ENCODE measurements at places on chromosomes 1 and 21.

DNA sequence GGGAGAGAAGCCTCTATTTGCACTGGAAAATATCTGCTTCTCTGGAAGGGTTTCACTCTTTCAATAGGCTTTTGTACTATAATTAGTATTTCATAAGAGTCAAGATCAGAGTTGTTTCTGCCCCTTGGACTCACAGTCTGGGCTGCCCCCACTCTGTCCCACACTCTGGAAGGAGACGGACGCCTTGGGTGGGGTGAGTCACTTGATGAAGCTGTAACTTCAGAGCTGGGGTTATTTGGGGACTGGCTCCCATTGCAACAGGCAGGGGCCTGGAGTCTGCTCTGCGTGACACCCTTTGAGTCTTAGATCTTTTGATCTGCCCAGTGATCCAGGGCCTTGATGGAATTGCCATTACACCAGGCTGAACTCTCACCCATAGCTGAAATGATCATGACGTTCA lies 4.0 kb upstream of the KCNA10 start:
- no peak for DNase-seq

GRCh38 chr1:234928642-234929041 lies 200.0 kb downstream of the TOMM20 start:
- DNase-seq = no peak

DNA sequence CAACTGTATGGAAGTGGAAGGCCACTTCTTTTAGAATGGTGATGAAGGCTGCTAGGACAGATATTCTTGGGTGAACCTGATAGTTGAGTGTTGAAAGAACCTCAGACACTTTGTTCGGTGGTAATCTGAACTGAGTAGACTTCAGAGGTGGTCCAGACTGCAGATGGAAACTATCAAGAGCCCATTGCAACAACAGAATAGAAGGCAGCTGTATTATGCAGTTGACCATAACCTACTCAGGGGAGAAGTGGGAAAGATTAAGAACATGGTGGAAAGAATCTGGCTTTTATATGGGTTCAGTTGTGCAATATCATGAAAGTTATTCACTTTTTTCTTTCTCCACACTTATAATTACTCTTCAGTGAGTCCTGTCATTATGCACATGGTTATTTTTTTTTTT lies 194.0 kb downstream of the KCNK2 start:
- DNase-seq = no peak

GRCh38 chr21:33969581-33969980 lies 54.0 kb upstream of the ATP5PO start:
- DNase-seq = no peak

DNA sequence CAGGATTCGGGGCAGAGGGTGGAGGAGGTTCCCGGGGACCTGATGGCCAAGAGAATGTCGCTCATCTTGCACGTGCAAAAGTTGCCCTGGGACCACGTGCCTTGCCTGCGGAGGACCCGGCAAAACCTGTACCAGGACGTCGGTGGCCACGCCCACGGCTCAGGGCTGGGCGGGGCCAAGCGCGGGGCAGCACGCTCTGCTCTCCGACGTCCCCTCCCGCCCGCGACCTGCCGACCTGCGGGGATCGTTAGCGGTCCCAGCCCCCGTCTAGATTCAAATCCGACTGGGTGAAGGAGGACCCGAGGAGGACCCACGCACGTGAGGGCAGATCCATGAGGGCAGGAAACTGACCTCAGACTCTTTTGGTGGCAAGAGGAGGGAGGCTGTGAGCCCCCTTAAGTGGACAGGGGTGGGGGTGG lies at the start of gene C1orf167:
Gene C1orf167, plus strand, starts transcription at position 206 of the 419 bp plus-strand sequence. CDS start 2,208 bp downstream, outside the sequence.
- DNase-seq = no peak

- no peak for DNase-seq
Measured at GRCh38 chr1:240683576-240683975, 71.6 kb upstream of the GREM2 start.

GRCh38 chr21:46157987-46158451 lies 2.6 kb upstream of the FTCD start:
- no peak for DNase-seq

DNA sequence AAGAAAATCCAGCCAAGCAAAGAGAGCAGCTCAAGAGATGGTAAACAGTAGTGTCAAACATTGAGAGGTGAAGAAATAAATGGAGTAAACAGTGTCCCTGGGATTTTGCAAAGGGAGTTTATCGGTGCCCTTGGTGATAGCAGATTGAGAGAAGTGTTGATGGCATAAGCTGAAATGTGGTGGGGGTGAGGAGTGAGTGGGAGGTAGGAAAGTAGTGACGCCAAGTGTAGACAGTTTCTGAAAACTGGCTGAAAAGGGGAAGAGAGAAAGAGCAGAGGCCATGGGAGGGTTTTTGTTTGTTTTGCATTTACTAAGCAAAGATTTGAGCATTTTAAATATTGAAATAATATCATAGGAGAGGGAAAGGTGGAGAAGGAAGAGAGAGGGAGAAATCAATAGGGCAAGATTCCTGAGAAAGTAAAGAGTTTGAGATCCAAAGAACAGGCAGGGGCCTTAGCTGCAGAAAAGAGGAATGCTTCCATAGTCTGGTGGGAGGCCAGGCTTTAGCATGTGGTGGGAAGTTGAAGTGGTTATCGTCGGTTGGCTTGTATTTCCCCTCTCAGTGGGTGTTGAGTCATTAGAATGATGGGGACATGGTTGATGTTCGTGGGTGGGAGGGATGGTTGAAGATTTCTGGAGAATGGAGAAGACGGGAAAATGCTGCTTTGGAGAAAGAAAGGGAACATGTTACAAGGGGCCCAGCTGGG lies 26.8 kb upstream of the RASAL2 start:
- DNase-seq = no peak

GRCh38 chr21:34559089-34559631 lies 47.1 kb upstream of the KCNE1 start:
- no peak for DNase-seq

DNA sequence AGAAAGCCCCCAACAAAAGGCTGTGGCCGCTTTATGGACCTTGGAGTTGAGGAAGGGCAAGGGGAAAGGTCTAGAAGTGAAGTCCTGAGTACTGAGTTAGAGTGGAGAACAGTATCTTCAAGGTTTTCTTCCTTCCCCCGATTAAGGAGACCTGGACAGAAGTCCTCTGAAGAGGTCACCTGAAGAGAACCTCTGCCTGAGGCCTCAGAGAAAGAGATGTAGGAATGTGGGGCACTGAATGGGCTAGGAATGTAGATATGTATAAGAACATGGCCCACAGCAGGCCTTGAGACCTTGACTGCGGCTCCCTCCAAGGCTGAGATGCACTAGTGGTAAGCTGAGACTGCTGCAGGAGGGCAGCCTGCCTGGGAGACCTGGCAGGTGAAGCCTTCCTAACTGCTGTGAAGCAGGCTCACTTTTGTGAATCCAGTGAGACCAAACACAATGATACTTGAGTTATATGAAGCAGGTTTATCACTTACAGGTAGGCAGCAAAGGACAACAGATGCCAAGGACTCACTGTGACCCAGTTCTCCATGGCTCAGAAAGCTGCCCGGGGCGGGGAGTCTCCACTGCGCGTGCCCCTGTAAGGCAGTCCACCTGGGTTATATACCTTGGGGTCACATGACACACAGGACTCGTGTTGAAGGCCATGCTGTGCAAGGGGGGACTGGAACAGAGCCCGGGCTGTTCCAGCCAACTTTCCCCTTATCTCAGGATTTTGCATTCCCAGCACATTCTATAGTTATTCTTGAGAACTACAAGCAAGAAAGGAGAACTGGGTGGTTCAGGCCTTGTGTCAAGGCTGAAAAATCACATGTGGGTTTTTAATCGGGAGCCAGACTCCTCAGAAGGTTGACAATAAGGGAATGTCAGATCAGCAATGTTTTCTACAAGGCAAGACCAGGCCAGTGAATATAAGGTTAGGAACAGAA lies 78.8 kb upstream of the PPM1J start:
- DNase-seq = no peak

DNA sequence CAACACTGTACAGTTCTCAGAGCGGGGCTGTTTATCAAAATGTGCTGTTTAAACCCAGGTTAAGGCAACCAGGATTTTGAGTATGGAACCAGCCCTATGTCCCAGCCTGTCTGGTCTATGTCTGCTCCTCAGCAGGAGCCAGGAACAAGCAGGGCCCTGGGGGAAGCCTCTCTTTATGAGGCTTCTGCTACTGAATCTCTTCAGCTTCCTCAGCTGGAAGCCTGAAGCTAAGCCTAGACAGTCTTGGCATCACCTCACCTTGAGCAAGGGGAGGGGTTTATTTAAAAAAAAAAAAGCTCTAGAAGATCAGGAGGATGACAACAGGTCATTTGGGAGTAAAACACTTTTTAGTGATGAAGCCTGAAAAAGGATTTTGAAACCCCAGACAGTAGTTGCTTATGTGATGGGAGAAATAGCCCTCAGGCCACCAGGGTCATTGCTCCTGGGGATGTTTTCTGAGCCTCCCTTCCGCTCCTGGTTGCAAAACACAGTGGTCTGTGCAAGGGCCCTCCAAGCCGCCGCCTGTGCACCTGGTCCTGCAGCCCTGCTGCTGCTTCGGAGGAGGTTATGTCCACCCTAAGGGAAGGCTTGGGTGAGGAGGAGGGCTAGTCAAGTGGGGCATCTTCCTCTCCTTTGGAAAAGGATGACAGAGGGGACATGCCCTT lies 21.8 kb upstream of the GRHL3 start:
- no peak for DNase-seq

DNA sequence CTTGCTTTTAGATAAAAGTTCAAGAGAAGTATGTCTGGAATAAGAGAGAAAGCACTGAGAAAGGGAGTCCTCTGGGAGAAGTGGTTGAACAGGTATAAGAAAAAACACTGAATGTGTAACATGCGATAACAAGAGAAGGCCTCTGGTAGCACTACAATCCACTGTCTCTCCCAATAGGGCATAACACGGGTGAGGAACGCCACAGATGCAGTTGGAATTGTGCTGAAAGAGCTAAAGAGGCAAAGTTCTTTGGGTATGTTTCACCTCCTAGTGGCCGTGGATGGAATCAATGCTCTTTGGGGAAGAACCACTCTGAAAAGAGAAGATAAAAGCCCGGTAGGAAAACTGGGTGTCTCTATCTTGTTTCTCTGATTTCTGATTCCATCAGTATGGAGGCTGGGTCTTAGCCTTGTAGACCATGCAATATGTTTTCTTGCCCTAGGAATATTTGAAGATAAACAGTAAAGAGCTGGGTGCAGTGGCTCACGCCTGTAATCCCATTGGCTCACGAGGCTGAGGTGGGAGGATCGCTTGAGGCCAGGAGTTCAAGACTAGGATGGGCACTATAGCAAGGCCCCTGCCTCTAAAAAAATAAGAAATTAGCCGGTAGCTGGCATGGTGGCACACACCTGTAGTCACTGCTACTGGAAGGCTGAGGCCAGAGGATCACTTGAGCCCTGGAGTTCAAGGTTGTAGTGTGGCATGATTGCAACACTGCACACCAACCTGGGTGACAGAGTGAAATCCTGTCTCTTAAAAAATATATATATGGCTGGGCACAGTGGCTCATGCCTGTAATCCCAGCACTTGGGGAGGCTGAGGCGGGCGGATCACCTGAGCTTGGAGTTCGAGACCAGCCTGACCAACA lies 40.4 kb downstream of the DAP3 start:
- DNase-seq = no peak

- no peak for DNase-seq
Measured at GRCh38 chr1:51514733-51515132, 4.3 kb downstream of the EPS15 start.

DNA sequence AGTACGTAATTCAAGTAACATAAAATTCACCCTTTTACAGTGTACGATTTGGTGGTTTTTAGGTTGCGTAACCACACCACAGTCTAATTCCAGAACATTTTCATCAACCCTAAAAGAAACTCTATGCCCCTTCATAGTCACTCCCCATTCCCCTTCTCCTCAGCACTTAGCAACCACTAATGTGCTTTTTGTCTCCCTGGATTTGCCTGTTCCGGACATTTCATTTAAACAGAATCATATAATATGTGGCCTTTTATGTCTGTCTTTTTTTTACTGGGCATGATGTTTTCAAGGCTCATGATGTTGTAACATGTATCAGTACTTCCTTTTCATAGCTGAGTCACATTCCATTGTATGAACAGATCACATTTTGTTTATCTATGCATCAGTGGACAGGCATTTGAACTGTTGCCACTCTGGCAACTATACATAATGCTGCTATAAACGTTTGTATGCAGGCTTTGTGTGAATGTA lies 20.8 kb downstream of the OBSCN start:
- DNase-seq = no peak

- no peak for DNase-seq
Measured at GRCh38 chr1:234271243-234271606, 102.0 kb upstream of the COA6 start.

GRCh38 chr1:39395357-39395831 lies 96.0 kb upstream of the BMP8A start:
- DNase-seq = no peak

DNA sequence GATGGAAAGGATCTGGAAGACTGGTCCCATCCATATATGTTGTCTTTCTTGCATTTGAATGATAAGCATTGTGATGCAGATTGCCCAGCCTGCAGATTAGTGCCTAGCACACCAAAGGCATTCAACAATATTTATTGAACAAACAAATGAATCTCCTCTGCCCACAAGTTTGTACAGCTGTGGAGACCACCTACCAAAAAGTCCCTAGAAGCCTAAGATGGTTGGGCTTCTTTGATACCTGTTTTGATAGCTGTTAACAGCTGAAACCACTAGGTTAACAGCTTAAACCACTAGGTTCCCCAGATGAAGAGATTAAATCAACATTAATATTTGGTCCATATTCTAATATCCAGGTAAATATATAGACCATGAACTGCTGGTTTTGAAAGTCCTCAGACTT lies 9.8 kb downstream of the DUSP10 start:
- no peak for DNase-seq

GRCh38 chr21:38990424-38990794 lies 184.7 kb downstream of the ETS2 start:
- no peak for DNase-seq

DNA sequence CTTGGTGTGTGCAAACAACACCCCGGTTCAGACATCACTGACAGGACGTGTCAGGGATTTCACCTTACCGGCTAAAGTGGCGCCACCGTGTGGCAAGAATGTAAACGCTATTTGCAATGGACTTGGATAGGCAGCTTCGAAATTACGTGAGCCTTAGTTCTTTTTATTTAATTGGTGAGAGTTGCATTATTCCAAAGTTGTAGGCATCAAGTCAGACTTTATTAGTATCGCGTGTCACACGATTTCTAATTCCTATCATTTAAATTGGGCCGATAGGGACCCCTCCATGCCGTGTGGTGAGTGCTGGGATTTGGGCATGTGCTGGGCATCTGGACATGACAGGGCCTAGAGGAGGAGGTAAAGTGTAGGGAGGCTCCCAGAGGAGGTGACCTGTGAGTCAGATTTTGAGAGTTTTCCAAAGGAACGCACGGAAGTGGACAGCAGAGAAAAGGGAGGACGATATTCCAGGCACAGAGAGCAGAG lies 14.5 kb upstream of the CPT2 start:
- peak; percentile 55 for DNase-seq

- DNase-seq = no peak
Measured at GRCh38 chr1:50971748-50972305, 1.8 kb downstream of the CDKN2C start.

Measured in stimulated activated CD8-positive, alpha-beta memory T cell treated with anti-CD3 and anti-CD28 coated beads, Interleukin-12 subunit alpha, Interleukin-12 subunit beta, amount 100 ng/mL, for 4 hours (primary cell).